ENCODE measurements at places on chromosomes 3 and 15.

DNA sequence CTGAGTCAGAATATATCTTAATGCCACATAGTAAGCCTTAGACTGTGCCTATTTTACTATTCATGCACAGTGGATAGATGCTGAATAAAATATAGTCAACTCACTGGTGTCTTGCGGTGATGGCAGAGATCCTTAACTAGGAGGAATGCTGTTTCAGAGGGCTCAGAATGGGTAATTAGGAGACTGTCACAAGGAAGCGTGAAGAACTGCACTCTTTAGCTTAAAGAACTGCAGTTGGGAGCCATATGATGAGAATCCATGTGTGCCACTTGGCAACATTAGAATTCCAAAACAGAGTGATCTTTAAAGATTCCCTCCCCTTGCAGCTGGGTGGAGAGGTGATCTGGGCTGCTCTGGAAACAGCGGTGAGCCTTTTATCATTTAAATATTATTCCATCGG is 357.6 kb downstream of the MCTP2 start:
- no peak for DNase-seq

DNA sequence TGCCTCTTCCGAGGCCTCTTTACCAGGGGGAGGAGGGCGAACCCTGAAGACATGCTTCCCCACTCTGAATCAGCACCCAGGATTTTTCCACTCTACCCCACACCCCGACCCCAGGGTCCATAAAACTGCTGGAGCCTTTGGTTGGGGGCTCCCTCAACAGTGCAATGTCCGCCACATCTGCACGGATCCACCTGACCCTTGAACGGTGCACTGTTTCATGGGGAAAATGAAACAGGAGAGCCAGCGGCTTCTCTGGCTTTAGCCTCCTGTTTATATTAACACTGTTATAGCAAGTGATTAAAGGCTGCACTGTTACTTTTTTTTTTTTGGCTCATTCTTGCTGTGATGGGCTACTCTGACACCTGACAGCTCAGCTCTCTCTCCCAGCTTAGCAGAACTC is 124.1 kb upstream of the DLG1 start:
- DNase-seq: no peak

DNA sequence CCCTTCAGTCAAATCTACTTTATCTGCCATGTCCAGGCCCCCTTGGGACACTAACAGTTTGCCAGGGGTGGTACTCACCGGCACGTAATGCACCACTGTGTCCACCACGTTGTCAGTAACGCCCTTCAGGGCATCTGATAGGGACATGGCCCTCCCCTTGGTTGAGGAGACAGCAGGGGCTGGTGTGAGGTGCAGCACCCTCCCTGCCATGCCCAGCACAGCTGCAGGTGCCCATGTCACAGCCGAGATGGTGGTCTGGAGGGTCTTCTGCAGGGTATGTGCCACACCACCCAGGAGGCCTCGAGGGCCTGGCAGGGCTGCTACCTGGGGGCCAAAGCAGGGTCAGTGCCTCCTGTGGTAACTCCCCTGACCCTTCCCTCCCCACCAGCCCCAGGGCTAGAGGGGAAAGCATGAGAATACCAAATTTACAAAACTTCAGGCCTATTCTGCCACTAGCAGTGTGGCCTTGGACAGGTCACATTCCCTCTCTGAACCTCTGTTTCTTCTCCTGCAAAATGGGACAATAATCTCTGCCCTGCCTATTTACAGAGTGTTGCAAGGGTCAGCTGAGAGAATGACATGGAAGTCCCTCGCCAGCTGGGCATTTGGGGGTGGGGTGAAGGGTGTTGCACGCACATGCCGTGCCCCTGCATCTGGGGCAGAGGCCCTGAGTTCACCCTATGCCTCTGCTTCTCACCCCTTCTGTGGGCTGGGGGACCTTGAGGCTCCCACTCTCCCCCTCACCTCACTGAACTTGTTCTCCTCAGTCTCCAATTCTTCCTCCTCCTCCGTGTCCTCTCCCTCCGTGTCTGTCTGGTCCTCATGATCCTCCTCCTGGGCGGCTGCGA is 11.8 kb upstream of the KIF7 start:
- DNase-seq: no peak

DNA sequence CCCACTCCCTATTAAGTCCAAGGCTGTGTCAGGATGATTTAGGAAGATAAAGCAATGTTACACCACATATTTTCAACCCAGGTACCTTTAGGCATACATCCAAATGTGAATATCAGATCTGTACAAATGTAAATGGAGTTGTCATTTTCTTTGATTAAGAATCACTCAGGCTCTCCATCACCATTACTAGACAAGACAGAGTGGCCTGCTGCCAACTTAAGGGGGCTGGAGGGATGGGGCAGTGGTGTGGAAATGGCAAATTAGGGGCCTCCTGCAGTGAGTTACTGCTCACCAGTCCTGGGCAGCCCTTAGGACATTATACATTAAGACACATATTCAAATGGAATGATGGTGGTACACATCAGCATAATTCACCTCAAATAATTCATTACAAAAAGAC is 211.0 kb downstream of the TNIK start:
- DNase-seq: no peak

- no peak for DNase-seq
These were observed 421.3 kb downstream of the FOXP1 start for GRCh38 chr3:71162221-71162620.

DNA sequence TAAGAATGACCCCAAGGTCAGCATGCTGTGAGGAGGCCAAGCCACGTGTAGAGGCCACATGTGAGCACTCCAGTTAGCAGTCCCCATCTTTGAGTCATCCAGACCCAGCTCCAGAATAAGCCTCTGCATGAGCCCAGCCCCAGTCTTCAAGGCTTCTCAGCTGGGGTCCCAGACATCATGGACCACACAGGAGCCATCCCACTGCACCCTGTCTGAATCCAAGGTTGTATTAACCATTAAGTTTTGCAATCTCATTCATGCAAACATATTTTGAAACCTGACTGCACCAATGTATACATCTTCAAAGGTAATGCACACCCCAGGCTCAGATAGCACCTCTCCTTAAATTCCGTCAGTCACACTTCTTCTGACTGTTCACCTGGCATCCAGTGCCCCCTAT is 249.1 kb upstream of the CHRNA7 start:
- DNase-seq: no peak

GRCh38 chr3:131371688-131372066 is 9.9 kb upstream of the NUDT16 start:
- DNase-seq: no peak

DNA sequence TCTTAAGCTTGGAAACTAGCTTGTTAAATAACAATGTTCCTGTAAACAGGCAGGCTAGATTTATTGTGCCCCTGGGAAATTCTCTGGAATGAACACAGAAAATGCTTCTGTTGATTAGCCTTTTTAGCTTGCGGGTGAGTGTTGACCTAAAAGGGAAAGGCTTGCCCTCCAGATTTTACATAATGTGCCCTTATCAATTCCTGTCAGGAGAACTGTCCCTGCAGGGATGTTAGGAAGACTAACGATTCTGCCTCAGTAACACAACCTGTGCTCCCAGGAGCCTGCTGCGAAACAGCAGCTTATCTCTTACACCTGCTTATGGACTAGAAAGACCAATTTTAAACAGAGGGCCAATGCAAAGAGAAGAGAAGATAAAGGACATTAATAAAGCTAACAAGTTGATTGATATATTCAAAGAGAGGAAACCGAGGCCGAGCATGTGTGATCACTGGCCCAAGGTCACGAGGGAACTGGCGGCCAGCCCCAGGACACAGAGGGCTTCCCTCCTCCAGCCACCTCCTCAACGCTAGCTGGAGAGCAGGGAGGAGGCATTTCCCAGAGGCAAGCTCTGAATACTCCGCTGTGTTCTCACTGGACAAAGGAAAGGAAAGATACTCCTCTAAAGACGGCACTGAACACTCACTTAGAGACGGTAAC is 48.4 kb upstream of the TJP1 start:
- DNase-seq: peak; percentile 47

GRCh38 chr3:57234613-57235575 is 7.4 kb downstream of the APPL1 start:
- DNase-seq: no peak

All from left cardiac atrium (tissue), 4 donors.